K562 (cell line): ENCODE measurements at places on chromosomes 5 and 9. TPM values are rescaled to one million over a fixed set of nuclear protein-coding genes. Genes with fewer than 3 reads are reported as not detected.

KLHL3 gene
- 0.31 and 0.38 TPM in 2 replicates for total RNA-seq

SNCB gene
- not detected in 2 replicates for total RNA-seq

PCDHB10 gene
- total RNA-seq, result not detected in 2 replicates

LRRC19 gene
- total RNA-seq, result not detected in 2 replicates
